CMK (cell line): ENCODE measurements at places on chromosomes 6 and 20.

DNA sequence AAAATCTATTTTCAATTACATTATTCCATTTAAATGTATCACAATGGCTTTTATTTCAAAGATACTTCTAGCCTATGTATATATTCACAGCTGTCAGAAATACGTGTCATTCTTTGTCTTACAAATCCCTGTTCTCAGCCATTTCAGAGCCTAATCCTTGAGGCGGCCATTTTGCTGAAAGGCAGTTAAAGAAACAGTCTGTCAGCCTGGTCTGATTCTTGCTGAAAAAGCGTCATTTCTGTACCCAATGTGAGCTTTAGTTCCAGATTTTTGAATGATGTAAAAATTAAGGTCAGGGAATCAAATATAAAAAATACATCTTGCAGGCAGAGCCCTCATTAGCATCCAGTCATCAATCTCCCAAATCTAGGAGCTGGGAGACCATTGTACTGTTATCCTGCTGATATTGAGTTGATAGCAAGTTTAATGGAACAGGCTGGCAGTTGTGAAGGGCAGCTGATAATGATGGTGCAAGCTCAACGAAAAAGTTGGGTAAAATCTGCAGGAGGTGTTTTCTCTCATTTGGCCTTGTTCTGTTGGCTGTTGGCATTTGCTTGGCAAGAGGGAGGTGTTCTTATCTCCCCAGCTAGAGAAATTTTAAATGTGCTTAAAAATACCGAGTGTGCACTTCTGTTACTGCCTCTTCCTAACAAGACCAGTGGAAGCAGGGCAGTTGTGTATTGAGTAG lies 314.8 kb downstream of the SOX4 start:
- no peak for DNase-seq

- DNase-seq, result no peak
These were observed 24.0 kb upstream of the CTNNBL1 start for GRCh38 chr20:37669773-37670236.

GRCh38 chr6:24927277-24927955 lies 8.3 kb downstream of the RIPOR2 start:
- no peak for DNase-seq

DNA sequence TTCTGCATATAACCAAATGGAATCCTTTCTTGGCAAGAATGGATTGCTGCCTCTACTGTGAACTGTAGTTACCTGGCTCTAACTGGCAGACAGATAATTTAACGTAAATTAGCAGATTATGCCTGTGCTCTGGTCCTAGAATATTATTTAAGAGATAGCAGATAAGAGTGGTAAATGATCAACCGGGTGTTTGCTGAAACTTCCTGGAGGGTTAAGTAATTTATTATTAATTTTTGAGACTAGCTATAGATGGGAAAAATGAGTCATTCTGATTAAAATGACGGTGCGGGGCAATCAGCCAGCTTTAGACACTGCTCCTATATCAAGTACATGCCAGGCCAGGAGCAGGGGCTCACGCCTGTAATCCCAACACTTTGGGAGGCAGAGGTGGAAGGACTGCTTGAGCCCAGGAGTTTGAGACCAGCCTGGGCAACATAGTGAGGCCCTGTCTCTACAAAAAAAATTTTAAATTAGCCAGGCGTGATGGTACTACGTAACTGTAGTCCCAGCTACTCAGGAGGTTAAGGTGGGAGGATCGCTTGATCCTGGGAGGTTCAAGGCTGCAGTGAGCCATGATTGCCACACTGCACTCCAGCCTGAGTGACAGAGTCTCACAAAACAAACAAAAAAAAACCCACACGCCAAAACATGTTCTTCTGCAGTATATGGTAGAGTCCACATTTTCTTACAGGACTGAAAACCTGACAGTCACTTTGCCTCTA lies 22.6 kb downstream of the B4GALT5 start:
- no peak for DNase-seq

GRCh38 chr6:162653808-162654207 lies 73.8 kb downstream of the PRKN start:
- no peak for DNase-seq

- no peak for DNase-seq
These were observed 157.9 kb upstream of the MARCKS start for GRCh38 chr6:113699239-113699638.

- no peak for DNase-seq
These were observed 75.2 kb downstream of the GJA1 start for GRCh38 chr6:121510568-121511177.

DNA sequence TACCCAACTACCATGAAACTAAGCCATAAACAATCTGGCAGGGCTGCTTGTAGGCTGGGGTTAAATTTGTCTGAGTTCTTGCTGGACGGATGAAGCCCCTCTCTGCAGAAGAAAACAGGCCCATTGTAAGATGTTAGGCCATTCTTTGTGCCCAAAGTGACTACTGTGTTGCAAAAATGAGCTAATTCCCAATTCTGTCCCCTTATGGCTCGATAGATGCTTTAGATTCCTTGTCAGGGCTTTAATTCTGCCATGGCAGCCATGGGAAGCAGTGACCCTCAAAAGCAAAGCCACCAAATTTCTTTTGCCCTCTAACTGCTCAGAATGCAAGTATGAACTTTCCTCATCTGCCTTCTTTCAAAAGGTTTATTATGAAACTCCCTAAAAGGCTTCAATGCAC lies 45.2 kb downstream of the LAMA4 start:
- no peak for DNase-seq

- DNase-seq, result no peak
These were observed 104.4 kb downstream of the C6orf118 start for GRCh38 chr6:165204807-165205545.

- DNase-seq, result no peak
These were observed 292.8 kb downstream of the FRK start for GRCh38 chr6:115767931-115768330.

DNA sequence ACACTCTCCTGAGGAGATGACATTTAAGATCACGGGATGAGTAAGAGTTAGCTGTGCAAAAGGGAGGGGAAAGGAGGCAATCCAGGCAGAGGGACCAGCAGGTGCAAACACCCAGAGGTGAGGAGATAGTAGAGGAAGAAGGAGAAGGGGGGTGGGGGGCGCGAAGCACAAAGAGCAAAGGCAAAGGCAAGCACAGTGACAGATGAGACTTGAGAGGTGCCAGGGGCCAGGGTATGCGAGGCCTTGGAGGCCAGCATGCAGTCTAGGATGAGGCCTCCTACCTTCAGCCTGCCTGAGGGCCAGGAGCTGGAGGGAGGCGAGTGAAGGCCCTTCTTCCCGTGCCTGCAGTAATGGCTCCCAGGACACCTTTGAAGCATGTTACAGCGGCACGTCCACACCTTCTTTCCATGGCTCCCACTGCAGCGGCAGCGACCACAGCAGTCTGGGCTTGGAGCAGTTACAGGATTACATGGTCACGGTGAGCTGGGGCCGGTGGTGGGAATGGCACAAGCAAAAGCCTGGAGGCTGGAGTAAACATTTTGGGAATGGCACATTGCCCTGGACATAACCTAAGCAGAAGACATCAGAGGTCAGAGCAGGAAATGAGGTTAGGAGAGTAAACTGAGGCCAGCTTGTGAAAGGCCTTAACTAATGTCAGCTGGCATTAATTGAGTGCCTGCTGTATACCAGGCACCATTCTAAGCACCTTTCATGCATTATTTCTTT lies 18.6 kb downstream of the CCM2L start:
- DNase-seq, result no peak

DNA sequence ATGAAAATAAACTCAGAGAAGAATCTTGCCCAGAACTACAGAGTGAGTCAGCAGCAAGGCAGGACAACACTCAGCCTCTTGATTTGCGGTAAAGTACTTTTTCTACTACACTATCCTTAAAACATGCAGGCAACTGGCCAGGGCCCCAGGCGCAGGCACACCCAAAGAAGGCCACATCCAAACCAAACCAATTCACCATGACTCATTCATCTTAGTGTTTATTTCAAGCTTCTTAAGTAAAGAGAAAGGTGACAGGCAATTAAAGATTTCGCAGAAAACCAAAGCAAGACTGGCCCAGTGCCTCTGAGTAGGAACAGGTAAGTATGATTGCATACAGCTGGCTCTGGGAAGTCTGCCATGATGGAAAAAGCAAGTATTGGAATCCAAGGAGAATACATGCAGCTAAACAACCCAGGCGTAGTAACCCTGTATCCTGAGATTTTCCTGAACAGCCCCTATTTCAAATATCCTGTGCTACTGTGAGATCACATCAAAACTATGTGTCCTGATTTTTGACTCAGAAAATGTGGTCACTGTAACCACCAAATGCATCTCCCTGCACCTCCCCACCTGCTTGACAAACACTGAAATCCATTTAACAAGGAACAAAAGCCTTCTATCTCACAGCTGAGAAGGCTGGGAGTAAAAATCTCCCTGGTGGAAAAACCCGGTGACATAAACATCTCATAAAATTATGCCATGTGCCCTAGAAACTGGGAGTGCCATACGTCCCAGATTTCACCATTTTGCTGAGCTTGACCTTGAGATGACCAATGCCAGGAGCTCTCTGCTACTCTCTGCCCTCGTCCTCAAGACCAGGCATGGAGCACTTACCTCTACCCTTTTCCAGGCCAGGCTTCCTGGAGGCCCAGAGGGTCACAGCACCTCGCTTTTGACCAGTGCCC lies 12.4 kb downstream of the WFDC3 start:
- no peak for DNase-seq

- DNase-seq, result no peak
These were observed 34.3 kb upstream of the PRIM2 start for GRCh38 chr6:57283106-57283505.

DNA sequence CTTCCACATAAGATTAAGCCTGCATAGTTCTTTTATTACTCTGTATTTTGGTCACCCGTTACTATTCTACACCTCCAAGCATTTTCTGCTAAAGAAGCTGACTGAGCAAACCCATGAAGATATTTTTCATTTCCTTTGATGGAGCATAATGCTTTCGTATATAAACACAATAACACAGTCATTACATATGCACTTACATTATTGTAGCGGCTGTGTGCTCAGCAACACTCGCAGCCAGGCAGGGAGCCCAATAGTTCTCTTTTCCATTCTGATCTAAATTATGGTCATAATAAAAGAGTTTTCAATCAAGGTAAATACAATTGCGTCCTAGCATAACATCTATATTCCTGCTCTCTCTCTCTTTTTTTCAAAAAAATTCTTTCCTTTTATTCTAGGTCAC lies 69.6 kb upstream of the TFB1M start:
- no peak for DNase-seq

GRCh38 chr6:53984163-53984562 lies 127.1 kb upstream of the MLIP start:
- DNase-seq, result no peak

DNA sequence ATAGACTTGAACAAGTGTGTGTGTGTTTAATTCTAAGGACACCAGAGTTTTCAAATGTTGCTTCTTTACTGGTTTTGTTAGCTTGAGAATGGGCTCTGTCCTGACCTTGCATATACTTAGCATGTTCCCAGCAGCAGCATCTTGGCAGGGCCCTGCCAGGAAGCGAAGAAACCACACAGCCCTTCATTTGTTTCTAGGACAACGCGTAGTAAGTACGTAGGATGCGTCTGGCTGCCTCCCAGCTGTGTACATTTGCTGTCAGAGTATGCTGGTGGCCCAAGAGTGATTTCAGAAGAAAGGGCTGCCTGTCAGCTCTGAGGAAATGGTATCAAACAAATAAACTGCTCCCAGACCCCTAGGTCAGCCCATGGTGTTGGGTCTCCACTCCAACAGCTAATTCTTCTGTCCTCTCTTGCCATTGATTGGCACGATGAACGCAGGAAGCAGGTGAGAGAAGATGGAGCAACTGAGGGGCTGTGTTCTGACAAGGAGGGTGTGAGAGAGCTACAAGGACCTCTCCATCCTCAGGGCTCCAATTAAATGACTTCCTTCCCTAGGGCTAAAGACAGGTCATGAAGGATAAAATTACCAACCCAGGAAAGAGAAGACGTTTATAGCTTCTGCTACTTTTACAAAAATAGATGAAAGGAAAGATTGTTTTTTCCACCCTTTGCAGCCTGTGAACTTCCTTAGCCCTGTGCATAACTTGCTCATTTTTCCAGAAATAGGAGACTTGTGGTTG lies 55.9 kb upstream of the HDDC2 start:
- DNase-seq, result no peak

DNA sequence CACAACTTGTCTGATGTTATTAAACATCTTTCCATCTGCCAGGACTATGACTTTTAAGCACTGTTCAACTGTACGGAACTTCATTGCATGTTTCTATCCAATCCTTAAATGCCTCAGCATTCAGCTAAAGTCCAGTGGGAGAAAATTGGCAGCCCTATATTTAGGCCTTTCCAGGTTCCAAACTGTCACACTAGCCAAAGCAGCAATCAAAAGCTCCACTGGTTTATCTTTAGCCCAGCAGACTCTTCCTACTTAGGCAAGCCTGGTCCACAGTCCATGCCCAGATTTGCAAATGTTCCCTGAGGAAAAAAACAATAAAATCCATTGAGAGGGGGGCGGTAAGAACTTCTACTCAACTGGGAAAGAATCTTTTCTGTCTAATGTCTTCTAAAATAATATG lies 349.1 kb upstream of the GJE1 start:
- DNase-seq, result no peak

DNA sequence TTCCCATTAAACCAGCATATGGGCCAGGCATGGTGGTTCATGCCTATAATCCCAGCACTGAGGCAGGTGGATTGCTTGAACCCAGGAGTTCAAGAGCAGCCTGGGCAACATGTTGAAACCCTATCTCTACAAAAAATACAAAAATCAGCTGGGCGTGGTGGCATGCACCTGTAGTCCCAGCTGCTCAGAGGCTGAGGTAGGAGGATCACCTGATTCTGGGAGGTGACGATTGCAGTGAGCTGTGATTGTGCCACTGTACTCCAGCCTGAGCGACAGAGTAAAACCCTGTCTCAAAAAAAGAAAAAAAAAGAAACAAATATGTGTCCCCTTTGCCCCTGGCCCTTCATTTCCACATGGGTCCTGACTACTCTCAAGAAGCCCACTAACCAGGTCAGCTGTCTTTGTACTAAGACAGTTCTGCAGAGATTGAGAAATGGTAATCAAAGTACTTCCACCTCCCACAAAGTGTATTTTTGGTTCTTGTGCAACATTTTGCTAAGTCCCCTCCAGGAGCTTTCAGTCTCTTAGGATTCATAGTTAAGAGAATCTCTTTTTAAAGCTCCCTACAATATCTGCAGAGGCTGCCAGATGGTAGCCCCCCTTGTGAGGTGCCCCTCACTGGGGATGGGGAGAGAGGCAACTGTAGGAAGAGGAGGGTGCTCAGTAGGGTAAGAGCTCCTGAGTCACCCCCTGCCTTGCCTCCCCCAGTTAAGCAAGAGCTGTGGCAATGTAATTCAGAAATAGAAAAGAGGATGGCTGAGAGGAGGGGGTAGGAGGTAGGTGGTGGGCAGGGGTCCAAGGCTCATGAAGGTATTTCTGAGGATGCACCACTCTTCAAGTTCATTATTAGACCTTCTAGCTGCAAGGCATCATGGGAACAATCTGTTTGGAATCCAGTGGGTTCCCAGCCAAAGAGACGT lies 16.5 kb upstream of the WFDC2 start:
- DNase-seq, result no peak

- peak; percentile 52 for DNase-seq
These were observed 679 bp upstream of the PPDPF start for GRCh38 chr20:63519668-63520503.

GRCh38 chr6:44599672-44600071 lies 212.2 kb downstream of the CDC5L start:
- no peak for DNase-seq
